ENCODE measurements at places on chromosomes 7 and 10. TPM values are rescaled to one million over a fixed set of nuclear protein-coding genes. Genes with fewer than 3 reads are reported as not detected.

- DNase-seq, result no peak
Measured at GRCh38 chr10:78318305-78318704, 284.6 kb downstream of the RPS24 start.

DNA sequence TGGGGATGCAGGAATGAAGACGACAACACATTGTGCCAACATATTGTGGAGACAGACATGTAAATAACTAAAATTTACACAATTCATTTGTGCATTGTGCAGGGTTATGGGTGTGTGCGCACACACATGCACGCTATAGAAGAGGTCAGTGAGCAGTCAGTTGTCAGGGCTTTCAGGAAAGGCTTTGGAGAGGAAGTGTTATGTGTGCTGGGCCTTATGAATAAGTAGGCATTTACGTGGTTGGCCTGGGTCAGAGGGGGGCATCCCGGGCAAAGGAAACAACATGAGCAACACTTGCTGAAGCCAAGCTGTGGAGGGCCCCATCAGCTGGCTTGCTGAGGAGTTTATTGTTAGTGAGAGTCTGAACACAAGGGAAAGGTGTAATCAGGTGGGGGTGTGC lies 4.1 kb downstream of the PRXL2A start:
- no peak for DNase-seq

- DNase-seq, result no peak
Measured at GRCh38 chr7:82950436-82950835, 212.2 kb downstream of the PCLO start.

DNA sequence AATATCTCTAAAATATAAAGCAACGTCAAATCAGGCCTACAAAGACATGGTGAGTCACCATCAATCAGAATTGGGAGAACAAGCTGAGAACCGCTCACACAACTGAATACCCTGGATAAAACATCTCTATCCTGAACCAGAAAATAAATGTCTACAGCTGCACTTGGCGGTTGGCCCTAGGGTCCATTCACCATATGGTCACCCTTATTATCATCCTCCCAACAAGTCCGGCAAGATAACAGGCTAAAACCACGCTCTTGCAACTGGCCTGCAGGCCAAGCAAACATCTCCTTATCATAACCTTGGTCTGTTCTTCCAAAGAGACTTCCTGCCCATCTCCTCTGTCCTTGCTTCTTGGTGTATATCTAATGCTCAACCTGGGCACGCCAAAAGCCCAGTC lies 310.7 kb downstream of the CALN1 start:
- no peak for DNase-seq

- no peak for DNase-seq
Measured at GRCh38 chr7:100830396-100830795, 3.1 kb upstream of the EPHB4 start.

GRCh38 chr10:36450380-36450779 lies 675.0 kb upstream of the ANKRD30A start:
- DNase-seq, result no peak

- DNase-seq, result no peak
Measured at GRCh38 chr7:47582764-47583738, 1.1 kb upstream of the TNS3 start.

DNA sequence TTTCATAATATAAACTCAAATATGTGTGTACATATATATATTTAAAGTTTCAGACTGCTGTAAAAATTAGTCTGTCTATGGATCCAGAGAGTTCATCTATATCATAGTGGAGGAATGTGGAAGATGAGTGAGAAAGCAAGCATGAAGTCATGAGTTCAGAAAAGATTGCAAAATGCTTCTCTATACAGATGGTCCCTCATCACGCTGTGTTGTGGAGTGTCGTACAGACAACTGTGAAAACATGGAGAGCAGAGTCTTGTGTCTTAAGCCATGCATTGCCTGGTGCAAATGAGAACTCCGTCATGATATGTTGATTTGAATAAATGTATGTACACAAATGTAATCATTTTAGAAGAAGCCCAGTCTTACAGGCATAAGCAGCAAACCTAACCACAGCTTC lies 316.9 kb downstream of the CNTNAP2 start:
- no peak for DNase-seq

GRCh38 chr7:86884152-86884551 lies 175.3 kb downstream of the ELAPOR2 start:
- no peak for DNase-seq

DNA sequence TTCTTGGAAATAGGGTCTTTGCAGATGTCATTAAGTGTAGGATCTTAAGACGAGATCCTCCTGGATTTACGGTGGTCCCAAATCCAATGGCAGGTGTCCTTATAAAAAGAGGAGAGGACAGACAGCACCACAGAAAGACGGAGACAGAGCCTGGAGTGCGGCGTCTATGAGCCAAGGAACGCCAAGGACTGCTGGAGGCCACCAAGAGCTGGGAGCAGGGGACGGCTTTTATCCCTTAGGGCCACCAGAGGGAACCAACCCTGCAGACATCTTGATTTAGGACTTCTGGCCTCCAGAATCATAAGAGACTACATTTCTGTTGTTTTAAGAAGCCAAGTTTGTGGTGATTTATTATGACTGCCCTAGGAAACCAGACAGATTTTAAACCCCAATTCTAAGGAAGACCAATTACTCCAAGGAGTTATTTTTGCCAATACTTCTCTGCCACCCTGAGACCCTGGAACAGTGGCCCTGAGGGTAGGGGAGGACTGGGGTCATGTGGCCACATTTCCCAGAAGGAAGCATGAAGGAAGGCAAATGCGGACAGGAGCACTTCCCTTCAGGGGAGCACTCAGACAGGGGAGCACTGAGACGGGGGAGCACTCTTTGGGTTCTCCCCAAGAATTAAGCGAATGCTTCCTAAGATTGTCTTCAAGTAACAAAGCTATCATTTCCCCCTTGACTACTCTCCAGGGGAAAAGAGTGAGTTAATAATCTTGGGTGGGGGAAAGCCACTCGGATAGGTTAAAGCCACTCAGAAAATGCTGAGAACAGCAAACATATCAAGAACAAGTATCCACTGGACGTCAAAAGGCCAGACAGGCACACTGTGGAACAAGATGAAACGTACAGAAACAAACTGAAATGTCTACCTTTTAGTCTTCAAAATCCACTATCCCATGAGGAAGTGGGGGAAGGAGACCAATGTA lies 67.5 kb downstream of the CHST15 start:
- DNase-seq, result peak; percentile 44

- no peak for DNase-seq
Measured at GRCh38 chr10:11186374-11186773, 168.7 kb downstream of the CELF2 start.

DNA sequence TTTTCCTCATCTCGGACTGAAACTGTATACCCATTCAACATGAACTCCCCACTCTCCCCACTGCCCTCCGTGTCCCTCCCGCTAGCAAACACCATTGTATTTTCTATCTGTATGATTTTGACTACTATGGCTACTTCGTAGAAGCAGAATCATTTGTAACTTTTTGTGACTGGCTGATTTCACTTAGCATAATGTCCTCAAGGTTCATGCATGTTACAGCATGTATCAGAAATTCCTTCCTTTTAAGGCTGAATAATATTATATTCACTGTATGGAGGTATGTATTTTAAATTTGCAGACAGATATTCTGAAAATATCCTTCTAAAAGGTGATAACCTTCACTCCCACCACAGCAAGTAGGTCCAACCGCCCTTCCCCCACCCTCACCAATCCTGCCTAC lies 42.9 kb upstream of the MMD2 start:
- no peak for DNase-seq

GRCh38 chr10:105837951-105838350 lies 1196.9 kb downstream of the SORCS3 start:
- DNase-seq, result no peak

DNA sequence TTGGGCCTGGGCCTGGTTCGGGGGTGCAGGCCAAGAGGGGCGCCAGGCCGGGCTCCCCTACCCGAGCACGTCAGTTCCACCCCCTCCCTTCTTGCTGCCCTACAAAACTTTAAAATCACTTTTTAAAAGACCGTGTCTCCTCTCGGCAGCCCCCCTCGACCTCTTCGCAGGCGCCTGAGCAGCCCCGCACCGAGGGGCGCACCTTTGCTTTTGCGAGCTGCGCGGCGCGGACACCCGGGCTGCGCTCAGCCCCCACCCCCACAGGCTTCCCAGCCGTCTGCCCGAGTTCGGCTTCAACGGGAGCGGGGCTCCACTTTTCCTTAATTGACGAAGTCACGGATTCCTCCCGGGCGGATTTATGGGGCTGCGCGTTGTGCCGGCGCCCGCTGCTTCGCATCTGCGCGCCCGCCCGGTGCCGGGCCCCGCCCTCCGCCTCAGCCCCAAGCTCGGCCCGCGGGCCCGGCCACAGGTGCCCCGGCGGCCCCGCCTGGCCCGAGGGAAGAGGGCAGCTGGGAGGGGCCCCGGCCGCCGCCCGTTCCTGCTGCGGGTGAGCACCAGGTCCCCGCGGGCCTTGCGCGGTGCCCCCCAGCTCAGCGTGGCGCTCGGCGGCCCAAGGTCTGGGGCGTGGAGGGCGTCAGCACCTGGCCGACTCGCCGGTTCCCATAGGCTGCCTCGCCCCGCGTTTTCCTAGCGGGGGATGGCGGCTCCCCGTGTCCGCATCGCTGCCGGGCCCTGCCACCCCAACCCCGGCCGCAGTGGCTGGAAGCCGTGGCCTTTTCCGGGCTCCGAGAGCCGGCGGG lies 10.8 kb upstream of the MNX1 start:
- DNase-seq, result no peak

BET1 gene
- 39.5 TPM for total RNA-seq

ITPRID1 gene
- not detected for total RNA-seq

VGF gene
- 0.55 TPM for total RNA-seq

NUDCD3 gene
- total RNA-seq, result 94.8 TPM

MLLT10 gene
- total RNA-seq, result 25.2 TPM

ZNF804B gene
- total RNA-seq, result not detected

YAE1 gene
- 21.3 TPM for total RNA-seq

TSPAN12 gene
- 0.79 TPM for total RNA-seq
